ENCODE measurements at places on chromosomes 4 and X.
A peak's percentile ranks its signal among the peaks of the same experiment; 100 is the strongest.

GRCh38 chr4:39587881-39588280 is 50.8 kb downstream of the SMIM14 start:
- DNase-seq, result no peak

- DNase-seq, result no peak
Observed at GRCh38 chr4:62709618-62710252, 1509.6 kb downstream of the ADGRL3 start.

GRCh38 chrX:29136904-29137303 is 549.7 kb downstream of the IL1RAPL1 start:
- no peak for DNase-seq

DNA sequence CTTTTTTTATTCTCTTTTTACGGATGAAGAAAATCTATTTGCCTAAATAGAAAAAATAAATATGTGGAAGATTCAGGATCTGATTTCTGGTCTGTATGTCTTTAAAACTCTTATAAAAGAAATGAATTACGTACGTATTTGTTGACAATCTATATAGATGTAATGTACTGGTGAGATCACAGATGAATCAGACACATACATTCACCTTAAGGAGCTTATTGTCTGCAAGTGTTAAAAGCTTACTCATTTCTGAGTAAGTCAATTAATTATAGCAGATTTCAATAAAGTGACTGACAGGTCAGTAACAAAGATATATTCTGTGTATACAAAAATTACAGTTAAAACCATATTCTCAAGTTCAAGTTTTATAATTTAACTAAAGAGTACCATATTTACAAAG is 66.6 kb upstream of the NAF1 start:
- DNase-seq, result no peak

DNA sequence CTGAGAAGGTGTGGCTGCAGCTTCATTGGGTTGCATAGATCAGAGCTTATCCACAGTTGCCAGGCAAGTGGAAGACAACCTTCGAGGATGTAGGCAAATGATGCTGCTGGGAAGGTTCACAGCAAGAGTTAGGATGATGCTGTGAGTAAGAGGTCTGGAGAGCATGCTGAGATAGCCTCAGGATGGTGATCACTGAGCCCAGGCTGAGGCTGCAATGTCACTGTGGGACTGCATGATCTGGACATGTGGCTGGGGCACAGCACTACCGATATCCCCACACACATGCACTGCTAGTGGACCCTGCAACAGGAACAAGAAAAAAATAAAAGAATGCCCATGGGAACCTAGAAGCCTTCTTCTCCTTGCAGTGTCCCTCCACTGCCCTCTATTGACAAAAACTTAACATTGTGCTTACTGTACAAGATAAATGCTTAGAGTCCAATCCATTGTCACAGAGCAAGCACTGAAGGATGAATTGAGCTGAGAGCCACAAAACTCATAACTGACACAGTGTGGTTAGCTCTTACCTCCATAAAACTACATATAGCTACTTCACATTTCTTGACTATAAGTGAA is 105.6 kb downstream of the CNKSR2 start:
- DNase-seq, result no peak

DNA sequence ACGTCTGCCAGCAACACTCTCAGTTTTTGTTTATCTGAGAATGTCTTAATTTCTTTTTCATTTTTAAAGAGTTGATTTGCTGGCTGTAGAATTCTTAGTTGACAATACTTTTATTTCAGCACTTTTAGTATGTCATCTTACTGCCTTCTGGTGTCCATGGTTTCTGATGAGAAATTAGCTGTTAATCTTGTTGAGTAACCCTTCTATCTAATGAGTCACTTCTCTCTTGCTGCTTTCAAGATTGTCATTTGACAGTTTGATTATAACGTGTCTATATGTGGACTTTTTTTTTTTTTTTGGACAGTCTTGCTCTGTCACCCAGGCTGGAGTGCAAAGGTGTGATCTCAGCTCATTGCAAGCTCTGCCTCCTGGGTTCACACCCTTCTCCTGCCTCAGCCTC is 24.0 kb upstream of the TMEM255A start:
- no peak for DNase-seq

DNA sequence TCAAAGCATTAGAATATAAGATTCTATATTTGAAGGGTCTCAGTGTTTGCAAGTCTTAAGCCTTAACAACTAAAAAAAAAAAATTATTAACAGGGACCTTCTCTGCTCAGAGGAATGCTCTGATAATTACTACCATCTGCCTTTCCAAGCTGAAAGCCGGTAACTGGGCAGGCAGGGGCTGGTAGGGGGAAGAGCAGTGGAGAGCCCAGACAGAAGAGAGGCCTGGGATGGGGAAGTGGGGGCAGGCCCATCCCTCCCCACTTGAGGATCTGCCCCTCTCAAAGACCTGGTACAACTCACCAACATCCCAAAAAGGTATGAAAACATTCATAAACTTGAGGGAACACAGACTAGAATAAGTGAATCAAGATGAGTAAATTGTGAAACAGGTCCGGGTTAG is 113.9 kb downstream of the QDPR start:
- no peak for DNase-seq

GRCh38 chr4:36426741-36427140 is 145.3 kb downstream of the DTHD1 start:
- DNase-seq, result no peak

DNA sequence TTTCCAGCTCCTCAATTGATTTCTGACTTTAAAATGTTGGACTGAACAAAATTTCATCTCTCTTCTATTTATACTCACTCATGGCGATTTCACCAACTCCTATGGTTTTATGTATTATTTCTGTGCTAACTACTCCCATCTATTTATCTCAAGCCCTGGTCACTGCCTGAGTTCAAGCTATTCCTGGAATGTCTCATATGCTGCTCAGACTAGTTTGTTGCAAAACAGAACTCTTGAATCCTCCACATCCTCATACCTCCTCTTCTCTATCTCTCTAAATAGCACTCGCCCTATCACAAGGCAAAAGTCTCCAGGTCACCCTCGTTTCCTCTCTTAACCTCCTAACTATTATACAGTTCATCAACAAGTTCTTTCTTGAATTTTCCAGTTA is 19.0 kb upstream of the DDX60 start:
- no peak for DNase-seq

DNA sequence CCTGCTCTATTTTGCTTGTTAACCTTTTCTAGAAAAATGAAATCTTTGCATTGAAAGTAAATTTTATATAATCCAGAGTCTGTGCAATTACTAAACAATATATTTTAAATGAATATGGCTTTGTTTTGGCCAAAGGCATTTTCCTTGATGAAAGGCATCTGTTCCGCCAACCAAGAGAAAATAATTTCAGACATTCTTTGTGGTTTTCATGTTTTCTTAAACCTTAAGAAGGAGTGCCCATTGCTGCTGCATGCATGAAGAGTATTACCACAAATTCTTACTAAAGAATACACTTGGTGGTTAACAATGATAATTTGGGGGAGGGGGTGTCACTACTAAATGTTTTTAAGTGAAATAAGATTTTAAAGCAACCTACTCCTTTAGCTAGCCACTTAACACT is 2.7 kb upstream of the PDGFC start:
- DNase-seq, result no peak

- DNase-seq, result peak; percentile 14
Observed at GRCh38 chr4:189941005-189941450, 356 bp downstream of the FRG1 start.

DNA sequence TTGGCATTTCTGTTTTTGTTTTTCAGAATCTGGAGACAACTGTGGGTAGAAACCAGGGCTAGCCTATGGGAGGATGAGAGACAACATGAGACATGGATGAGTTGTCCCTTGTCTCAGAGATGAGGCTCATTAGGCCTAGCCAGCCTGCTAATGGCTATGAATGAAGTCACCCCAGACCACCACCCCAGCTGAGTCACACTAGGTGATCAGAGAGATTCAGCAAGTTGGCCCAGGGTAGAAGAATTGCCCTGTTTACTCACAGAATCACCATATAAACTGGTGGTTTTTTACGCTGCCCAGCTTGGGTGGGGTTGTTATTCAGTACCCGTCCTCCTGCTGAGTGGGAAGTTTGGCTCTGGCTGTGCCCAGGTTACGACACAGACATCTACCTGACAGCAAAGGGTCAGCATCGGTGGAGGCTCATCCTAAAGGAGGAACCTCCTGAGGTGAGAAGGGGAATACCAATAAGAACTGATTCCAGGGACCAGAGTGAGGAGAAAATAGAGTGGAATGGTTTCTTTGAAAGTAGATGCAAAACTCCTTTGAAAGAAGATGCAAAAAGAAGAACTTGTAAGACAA is 17.2 kb upstream of the ARSJ start:
- DNase-seq, result no peak

DNA sequence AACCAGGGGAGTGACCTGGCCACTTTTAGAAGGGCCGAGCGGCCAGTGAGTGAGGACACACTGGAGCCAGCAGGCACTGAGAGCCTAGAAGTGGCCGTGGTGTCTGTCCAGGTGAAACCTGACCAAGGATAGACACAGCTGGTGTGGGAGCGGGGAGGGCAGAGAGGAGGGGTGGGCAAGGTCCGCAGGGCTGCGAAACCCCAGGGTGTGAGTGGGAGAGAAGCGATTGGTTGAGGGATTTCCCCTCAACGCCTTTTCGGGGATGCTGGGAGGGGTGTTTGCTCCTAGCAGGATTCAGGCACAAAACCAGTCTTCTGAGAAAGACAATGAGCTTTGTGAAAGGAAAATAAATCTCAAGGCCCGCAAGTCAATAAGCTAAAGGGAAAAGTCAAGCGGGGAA is 33.2 kb upstream of the ARSD start:
- DNase-seq, result no peak

DNA sequence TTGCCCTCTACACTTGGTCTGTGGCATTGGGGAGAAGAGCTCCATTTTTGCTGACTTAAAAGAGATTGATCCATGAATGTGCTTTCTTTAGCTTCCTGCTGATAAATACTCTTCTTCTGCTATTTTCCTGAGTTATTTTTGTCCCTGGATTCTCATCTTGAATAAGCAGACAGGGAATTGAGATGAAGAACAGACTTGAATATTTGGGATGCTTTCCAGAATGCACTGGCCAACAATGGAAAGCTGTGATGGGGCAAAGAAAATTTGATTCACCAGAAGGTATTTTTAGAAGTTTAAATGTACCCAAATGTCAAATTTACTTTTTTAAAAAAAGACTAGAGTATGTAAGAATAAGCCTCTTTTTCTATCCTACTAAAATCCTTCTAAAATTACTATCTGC is 309.9 kb upstream of the PPP1R2C start:
- no peak for DNase-seq

DNA sequence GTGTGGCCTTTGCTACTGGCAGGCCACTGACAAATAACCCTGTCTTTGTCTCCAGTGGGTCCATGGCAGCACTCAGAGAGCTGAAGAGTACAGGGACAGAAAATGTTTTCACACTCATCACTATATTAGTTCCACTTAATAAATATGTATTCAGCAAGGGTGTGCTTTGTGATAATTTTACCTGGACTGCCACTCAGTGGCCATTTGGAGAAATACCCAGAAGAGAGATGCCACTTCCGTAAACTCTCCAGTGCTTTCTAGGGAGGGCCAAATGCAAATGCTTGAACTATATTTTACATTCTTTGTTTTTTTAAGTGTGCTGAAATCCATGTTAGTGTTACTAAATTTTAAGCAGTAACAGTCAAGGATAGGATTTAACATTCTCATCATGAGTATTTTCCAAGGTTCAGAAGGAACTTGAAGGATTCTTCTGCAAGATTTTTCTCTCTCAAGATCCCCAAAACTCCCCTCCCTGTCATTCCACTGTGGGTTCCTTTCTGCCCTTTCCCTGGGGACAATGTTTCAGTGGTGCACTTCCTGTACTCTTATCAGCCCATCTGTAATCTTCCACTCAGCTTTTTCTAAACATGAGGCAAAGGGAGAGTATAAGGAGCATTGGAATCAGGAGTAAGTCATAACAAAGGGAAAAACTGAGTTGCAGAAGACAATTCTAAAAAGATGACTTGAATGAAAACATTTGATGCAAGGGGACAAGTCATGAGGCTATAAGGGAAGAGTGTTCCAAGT is 46.0 kb downstream of the TFDP3 start:
- no peak for DNase-seq

GRCh38 chr4:80295336-80295735 is 28.9 kb downstream of the FGF5 start:
- no peak for DNase-seq

- no peak for DNase-seq
Observed at GRCh38 chr4:147913137-147913536, 181.2 kb downstream of the ARHGAP10 start.

GRCh38 chr4:140427919-140428471 is 547 bp upstream of the CLGN start:
- DNase-seq, result no peak

DNA sequence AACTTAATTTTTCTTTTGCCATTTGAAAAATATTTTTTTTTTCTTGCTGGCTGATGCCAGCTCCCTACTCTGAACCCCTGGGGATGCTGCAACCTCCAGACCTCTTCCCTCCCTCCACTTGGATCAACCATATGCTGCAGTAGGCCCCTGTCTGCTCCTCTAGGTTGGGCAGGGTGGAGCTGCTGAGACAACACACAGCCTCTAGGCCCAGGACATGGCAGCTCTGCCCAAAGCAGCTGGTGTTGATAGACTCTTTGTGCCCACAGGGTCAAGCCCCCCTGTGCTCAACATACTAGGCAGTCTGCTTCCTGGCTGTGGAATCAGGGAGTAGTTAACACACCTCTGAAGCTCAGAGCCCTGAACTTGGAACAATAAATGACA is 19.9 kb upstream of the CLNK start:
- DNase-seq, result no peak

- no peak for DNase-seq
Observed at GRCh38 chr4:94686086-94686485, 71.7 kb upstream of the BMPR1B start.
